ENCODE measurements at places on chromosomes 7 and 10. TPM values are rescaled to one million over a fixed set of nuclear protein-coding genes. Genes with fewer than 3 reads are reported as not detected.

Gene PNLIPRP3
- not detected for total RNA-seq

- DNase-seq: no peak
Measured at GRCh38 chr7:108568801-108569380, 615 bp downstream of the THAP5 start.

DNA sequence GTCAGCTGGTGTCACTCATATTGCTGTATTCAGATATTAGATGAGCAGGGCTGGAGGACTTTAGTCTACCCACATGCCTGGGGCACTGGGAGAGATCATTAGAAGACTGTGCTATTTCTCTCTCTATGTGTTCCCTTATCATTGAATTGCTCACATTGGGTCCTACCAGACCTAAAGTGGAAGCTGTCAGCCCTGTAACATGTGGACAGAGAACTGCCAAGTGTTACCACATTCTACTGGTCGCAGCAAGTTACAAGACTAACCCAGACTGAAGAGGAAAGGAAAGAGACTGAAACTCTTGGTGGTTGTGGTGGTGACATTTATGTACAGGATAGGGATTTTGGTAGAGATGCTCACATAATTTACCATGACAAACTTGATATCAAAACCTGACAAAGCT, 627.1 kb upstream of the FZD8 start:
- no peak for DNase-seq

Gene LBX1
- not detected for total RNA-seq

DNA sequence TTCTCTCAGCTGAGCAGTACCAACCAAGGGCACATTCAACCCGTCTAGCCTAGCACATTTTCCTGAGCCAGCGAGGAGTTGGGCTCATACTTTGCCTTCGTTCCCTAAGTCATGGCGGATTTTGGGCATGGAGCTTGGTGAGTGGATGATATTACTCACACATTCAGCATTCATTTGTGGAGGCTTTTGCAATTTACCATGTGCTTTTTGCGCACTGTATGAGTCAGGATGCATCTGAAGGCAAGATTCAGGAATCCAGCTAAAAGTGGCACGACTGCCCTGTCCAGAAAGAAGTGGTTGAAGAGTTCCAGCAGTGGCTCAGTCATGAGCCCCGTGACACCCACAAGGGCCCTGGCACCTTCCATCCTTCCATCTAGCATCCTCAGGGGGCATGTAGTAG, 24.2 kb upstream of the MGMT start:
- DNase-seq: no peak

- peak; percentile 80 for DNase-seq
Measured at GRCh38 chr7:77331938-77332695, 84.0 kb downstream of the GSAP start.

GRCh38 chr7:101186844-101187428, 6.8 kb upstream of the NAT16 start:
- no peak for DNase-seq

- no peak for DNase-seq
Measured at GRCh38 chr7:1972744-1973143, 260.0 kb downstream of the MAD1L1 start.

DNA sequence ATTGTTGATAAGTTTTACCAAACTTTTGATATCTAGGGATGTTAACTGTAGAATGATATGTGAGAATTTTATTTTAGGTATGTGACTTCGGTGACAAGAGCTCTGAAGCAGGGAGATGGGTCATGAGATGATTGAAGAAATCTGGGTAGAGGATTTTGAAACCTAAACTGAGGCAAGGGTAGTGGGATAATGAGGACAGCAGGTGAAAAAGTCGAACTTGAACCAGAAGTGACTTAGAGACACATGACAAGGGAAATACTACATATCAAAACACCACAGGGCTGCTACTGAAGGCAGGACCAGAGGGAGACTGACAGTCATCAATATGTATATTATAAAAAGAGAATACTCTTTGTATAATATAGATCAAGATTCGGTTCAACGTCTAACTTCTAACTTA, 113.2 kb downstream of the WDFY4 start:
- no peak for DNase-seq

Gene SKIDA1
- total RNA-seq: 1.2 TPM

- DNase-seq: no peak
Measured at GRCh38 chr10:60870416-60870728, 73.6 kb downstream of the RHOBTB1 start.

Gene PODXL
- total RNA-seq: 350 TPM

DNA sequence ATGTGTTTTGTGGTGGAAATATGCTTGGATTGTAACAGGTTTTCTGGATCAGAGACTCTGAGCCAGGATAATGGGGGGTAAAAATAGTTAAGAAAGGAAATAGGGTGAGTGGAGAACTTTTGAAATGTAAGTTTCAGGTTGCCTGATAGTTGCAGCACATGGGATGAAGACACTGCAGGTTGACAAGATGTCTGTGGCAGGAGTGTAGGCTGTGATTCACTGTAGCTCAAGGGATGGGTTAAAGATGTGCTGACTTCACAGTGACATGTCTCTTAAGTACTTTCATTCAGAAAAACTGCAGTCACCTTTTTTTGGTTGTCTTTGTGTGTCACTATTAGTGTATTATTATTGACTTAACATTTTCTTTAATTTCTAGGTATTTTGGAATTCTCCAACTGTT, 63.5 kb upstream of the SLC39A12 start:
- no peak for DNase-seq

GRCh38 chr10:60989400-60989876, 45.5 kb upstream of the RHOBTB1 start:
- DNase-seq: no peak
